ENCODE measurements at places on chromosomes 16 and 17.

GRCh38 chr16:27461483-27462171, 59.7 kb downstream of the IL21R start:
- DNase-seq = no peak

DNA sequence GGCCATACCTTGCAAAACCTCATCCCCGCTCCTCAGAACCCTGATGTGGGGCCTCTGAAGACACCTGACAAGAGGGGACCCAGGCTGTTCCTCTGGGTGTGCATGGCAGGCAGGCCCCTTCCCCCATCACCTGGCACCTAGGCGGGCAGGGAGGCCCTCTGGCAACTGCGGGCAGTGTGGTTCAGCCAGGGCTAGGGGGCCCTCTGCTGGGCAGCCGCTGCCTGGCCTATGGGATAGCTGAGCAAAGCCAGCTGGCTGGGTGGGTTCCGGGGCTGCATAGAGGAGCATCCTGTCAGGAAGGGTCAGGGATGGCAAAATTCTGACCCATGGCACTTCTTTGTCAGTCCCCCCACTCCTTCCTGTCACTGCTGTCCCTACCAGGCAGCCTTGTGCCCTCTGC, 228.7 kb upstream of the ASIC2 start:
- no peak for DNase-seq

- DNase-seq = no peak
These were observed 6.7 kb upstream of the TLCD3A start for GRCh38 chr17:725746-726145.

GRCh38 chr17:82277851-82278250, 4.4 kb upstream of the CSNK1D start:
- no peak for DNase-seq

DNA sequence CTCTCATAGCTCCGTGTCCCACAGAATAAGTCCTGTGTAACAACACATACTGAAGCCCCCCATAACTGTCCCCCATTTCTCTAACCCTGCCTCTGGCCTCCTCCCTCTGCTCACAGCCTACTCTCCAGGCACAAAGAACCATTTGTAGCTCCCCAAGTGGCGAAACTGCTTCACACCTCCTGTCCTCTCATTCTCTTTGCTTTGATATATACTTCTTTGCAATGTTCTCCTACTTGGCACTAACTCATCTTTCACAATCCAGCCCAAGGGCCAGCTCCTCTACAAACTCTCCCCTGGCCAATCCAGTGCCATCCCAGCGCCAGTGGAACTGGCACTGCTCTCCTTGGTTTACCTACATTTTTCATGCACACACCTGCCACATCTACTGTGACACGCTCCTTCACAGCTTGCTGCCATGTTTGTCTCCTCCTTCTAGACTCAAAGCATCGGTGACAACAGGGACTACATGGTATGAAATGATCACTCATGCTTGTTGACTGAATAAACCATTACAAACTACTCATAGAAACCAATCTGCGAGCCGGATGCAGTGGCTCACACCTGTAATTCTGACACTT, 12.8 kb downstream of the CYTH1 start:
- DNase-seq = no peak

DNA sequence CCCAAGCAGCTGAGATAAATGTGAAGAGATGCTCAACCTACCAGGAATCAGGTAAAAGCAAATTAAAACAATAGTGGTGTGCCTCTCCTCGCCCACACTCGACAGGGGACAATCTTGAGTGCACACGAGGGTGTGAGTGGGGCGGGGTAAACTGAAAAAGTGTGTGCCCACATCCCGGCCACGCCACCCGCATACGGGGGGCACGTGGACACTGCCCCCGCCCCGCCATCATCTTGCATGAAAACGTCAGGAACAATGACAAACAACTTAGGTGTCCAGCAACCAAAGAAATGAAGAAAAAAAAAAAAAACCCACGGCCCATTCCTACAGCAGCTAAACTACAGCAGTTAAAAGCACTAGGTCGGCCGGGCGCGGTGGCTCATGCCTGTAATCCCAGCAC, 14.1 kb downstream of the PEMT start:
- no peak for DNase-seq

- no peak for DNase-seq
These were observed 77.5 kb upstream of the CHMP6 start for GRCh38 chr17:80913928-80914821.

Data from naive thymus-derived CD8-positive, alpha-beta T cell (primary cell).